ENCODE measurements at places on chromosomes 6 and 20.

GRCh38 chr6:19753826-19754225 lies 83.3 kb upstream of the ID4 start:
- no peak for DNase-seq

DNA sequence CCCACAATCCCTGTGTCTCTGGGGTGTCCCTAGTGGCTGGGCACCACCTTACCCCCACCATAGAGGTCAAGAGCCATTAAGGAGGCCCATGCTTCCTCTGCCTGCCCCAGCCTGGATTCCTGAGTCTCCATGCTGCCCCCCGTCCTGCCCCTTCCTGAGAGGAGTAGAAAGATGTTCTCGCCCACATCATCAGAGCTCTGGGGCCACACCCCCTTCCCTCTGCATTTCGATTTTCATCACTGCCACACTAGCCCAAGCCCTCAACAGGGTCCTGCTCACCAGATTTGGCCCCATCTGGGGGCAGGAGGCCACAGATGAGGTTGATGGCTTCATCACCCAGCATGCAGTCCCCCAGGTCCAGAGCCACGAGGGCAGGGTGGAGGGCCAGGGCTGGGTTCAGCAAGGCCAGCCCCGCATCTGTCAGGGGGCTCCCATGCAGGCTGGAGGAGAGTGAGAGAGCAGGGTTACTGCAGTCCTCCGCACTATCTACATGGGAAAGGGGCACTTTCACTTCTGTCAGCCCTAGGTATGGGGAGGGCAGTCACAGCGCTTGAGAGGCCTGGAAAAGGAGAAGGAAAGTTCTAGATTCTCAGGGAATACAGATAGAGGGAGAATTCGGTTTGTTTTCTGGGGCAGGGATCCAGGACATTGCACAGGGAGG lies 1.5 kb downstream of the LRRC73 start:
- no peak for DNase-seq

- DNase-seq: no peak
These were observed 161.5 kb upstream of the POU3F2 start for GRCh38 chr6:98672681-98673475.

DNA sequence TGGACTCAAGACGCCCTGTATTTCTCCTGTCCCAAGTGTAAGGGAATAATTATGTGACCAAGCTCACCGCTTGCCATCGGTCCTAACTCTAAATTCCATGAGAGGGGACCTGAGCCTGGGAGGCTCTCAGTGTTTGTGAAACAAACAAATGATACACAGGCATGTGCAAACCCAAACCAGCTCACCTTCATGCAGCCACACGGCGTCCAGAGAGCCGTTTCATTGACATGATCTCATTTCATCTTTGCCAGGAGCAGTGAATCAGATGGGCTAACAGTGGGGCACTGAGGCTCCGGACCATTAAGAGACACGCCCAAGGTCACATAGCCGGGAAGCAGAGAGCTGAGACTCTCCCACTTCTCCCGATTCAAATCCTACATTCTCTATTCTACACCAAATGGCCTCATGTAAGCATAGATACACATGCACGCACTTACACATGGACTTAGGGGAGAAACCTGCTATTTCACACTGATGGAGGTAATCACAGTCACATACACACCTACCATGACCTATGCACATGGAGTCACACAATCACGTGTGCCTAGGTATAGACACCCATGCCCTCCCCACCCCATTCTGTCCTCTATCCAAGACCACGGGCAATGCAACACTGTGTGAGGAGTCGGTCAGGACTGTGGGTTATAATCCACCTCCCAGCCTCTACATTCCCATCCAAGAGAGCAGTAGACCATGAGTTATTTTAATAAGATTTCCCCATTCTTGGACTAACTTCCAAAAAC lies 1.1 kb downstream of the BNIP5 start:
- no peak for DNase-seq

DNA sequence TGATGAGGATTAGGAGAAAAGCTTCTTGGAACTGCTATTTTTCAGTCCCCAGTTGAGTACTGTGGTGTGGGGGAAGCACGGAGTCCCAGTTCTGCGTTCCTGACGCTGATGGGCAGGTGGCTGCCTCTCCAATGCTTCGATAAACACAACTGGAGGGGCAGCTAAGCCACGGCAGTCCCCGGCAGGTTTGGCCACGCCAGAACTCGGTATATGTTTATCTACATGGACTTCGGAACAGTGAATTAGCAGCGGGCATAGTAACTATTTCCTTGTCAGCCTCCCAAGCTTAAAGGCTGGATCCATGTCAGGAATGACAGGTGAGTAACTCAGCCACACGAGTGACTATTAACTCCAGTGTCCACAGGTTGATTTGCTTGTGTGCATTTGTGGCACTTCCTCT lies 354.4 kb downstream of the ZFAND3 start:
- DNase-seq: no peak

GRCh38 chr6:136102991-136103688 lies 147.0 kb downstream of the MTFR2 start:
- DNase-seq: no peak

DNA sequence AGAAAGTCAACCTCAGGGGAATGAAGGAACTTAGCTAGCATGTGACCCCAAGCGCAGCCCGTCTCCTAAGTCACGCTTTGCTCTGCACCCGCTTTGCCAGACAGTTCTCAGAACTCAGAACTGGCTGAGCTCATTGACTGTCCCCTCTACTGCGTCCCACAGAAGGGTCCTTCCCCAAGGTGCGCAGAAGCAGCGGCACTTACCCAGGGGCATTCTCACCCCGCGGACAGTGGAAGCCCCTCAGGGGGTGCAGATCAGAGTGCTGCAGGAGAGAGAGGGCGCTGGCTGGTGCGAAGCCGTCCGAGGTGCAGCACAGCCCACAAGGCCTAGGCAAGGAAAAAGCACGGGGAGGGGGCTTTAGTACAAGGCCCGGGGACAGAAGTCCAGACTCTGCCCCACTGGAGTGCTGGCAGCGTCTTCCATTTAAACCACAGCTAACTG lies 807 bp downstream of the SNHG17 start:
- DNase-seq: peak; percentile 68

- DNase-seq: no peak
These were observed 98.5 kb upstream of the SCGN start for GRCh38 chr6:25553502-25553901.

DNA sequence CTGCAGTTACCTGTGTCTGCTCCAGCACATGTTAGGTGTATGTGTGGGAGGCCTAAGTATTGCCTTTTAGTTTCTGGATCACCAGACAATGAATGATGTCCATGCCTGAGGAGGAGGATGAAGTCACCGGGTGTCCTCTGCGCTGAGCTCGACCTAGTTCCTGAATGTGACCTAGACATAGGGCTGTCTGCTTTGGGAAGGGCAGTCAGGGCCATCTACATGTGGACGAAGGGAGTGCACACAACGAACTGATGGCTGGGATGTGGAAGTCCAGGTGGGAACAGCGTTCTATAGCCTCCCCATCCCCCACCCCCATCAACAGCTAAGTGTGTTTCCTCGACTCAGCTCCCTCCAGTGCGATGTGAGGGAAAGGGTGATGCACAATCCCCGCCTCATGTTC lies 186.3 kb downstream of the QKI start:
- no peak for DNase-seq

DNA sequence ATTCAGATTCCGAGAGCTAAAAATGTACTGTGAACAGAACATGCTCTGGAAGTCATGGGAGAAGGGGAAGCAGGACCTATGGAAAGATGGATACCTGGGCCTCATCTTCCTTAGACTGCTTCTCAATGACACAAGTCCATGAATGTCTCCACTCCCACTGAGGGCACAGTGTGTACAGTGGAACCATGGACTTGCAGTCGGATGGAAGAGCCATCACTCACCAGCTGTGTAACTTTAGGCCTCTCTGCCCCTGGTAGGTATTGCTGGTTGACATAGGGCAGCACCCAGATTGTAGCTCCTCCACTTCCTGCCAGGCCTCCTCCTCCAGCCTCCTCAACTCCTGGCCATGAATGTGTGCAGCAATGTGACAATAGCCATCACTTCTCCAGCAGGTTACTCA lies 52.5 kb downstream of the MAFB start:
- DNase-seq: peak; percentile 20

DNA sequence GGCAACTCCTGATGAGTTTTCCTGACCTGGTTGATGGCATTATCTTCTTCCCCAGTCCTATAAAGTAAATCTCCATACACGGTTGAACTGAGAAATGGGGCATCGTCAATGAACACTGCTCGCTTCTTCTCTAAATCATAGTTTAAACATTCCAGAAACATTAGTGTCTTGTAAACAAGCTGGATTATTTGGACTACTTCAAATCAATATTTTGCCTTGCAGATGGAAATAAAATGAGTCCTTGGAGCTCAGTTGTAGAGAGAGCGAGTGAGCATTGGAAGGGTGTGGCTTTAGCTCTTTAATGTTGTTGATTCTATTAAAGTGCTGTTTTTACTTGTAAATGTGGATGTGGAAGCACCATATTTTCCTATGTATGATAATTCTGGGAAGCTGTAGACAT lies 18.4 kb downstream of the C6orf89 start:
- DNase-seq: no peak

DNA sequence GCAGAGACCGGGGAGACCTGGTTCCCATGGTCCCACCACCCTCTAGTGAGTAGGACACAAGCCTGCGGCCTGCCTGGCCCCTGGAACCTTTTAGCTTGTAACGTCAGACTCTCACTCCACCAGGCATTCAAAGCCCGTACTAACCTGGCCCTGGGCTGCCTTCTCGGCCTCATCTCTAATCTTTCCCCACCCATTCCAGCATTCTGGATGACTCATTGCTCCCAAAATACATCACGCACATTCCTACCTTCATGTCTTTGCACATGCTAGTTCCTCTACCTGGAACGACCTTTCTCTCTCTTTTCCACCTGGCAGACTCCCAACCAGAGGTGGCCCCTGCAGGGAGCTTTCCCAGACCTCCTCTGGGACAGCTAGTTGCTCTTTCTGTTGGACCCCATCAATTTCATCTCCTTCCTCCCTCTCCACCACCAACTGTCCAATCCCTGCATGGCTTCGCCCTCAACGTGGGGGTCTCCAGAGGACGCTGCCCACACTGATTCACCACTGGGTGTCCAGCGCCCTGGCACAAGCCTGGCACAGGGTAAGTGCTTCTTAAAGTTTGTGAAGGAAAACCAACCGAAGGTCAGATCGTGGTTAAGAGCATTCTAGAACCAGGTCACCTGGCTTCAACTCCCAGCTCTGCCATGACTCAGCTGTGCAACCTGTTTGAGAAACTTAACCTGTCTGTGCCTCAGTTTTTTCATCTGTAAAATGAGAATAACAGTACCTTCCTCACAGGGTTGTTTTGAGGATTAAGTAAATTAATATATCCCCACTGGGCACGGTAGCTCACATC lies 35.2 kb downstream of the JPH2 start:
- no peak for DNase-seq
